ENCODE measurements at places on chromosomes 2 and 18.

DNA sequence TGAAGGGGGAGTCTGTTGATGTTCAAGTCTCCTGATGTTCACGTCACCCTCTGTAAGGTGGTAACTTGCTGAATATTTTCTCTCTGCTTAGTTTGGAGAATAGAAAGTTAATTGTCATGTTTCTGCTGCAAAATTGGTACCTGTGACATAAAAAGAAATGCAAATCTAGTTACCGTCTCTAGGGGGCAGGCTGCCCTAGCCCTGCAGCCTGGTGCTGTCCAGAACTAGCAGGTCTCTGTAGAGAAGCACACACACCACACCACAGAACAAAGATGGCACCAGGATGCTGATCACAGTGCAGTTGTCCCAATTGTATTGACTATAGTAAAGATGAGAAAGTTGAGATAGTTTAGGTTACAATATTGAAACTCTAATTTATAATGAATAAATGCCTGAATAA, 47.0 kb downstream of the SLC9A4 start:
- no peak for DNase-seq

- DNase-seq: peak; percentile 83
These were observed 60.1 kb upstream of the PAX3 start for GRCh38 chr2:222358876-222359275.

DNA sequence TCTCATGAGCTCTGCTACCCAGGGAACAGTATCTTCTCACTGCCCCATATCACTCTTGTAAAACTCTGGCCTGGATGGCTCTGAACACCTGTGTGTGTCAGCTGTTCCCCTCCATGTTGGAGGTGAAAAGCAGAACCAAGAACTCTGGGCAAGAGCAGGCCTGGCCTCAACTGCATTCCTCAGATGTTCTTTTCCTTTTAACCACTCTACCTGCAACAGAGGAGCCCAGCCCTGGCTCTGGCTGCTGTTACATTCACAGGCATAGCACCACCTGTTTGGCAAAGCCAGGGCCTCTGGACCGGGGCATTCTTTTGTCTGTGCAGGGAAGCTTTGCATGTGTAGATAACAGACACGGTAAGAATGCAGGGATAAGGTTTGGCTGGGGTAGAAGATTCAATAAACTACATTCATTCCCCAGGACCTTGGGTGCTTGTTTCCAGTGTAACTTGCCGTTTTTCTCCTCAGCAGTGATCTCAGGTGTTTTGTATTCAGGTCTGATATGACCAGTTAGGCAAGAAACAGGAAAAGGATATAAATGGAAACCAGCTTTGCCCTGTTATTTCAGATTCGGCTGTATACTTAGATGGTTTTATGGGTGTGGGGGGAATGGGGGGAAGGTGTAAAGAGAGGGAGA, 95.1 kb downstream of the SPTBN1 start:
- DNase-seq: no peak

DNA sequence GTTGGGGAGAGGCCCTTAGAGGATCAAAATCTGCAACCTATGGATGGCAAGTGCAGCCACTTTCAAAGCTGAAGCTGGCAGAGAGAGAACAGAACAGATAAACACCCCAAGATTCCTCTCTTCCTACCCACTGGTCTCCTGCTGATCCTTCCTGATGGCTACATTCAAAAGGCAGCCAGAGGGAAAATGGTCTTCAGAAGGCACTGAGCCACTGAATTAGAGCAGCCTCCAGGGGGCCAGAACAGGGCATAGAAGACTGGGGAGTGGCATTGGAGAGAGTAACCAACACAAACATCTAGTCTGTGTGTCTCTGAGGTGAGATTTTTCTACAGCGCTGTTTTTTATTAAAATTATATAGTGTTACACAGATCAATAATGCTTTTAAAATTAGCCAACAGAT, 432.6 kb downstream of the PARD3B start:
- DNase-seq: no peak

DNA sequence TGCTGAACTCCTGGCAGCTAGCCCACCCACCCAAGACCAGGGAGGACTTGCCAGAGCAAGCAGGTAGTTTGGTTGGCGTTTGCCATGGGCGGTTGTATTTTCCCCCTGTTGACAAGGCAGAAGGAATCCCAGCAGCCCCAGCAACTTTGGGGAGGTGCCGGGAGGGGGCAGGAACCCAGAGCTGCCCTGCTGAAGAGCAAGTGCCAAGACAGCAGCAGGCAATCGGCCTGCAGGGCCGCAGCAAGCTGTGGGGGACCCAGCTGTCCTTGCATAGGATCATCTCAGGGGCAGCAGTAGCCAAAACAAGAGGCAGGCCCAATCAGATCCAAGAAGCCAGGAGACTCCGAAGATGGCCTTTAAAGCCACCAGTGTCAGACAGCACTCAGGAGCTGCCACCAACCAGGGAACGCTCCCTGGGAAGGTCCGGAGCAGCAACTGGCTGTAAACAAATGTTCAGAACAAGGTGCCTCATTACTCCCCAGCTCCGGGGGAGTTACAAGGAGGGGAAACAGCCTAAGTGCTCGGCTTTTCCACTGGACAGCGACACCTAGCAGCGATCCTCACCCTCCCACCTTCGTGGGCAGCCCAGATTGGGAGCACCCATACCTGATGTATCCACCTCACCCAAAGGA, 2.1 kb downstream of the ST8SIA5 start:
- no peak for DNase-seq

DNA sequence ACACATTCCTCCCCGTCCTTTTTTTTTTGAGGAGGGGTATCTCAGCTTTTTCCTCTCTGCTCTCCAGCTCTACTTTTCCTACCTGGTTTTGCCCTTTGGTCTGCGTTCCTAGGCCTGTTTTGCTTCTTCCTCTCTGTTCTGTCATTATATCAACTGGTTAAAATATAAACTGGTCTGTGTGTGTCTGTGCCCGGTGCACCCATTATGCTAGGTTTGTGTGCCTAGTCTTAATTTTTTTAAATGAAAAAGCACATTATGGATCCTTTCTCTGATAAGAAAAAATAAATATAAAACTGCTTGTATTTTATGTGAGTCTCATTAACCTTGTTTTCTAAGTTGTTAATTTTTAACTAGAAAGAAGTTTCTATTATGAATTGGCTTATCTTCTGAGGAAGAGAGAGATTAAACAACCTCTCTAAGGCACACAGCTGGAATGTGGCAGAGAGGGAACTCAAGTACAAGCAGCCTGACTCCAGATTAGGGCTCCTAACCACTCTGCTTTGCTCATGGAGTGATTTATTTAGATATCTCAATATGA, 17.4 kb downstream of the SLC38A11 start:
- DNase-seq: no peak

GRCh38 chr2:237184192-237184918, 98.7 kb downstream of the COPS8 start:
- no peak for DNase-seq

GRCh38 chr2:177598326-177599138, 206.0 kb downstream of the AGPS start:
- no peak for DNase-seq

- no peak for DNase-seq
These were observed 285.8 kb upstream of the GYPC start for GRCh38 chr2:126370201-126370600.

DNA sequence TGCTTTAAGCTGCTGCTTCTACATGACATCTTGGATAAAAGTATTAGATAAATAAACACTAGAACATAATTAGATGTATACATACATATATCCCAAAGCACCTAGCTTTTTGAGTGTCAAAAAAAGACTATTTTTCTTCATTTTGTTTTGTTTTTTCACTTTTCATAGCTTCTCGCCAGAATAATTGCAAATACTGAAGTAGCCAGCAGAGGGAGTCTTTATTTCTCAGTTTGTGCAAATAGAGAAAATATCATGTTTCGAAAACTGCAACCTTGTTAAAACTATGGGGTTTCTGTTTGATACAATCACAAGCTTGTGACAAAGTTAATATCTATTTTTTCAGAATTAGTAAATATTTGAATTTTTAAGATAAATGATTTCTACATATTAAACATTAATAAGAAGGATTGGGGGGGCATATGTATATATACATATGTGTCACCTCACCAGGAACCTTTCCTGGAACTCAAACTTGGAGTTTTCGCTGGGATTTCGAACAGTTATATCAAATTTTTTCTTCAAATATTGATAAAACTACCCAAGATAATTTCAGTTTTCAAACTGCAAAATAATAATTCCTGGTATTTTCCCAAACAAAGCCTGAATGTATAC, 61.0 kb downstream of the GRB14 start:
- no peak for DNase-seq

- DNase-seq: no peak
These were observed 535.6 kb upstream of the FSIP2 start for GRCh38 chr2:185202945-185203528.

GRCh38 chr2:158776231-158776630, 18.9 kb upstream of the DAPL1 start:
- no peak for DNase-seq

GRCh38 chr18:34493099-34493544, 217.0 kb upstream of the DTNA start:
- no peak for DNase-seq
